Activated CD8-positive, alpha-beta memory T cell treated with anti-CD3 and anti-CD28 coated beads for 48 hours (primary cell): ENCODE measurements at places on chromosomes 1 and 21.

GRCh38 chr1:150225546-150225945 is 10.4 kb downstream of the ANP32E start:
- DNase-seq = no peak

- DNase-seq = no peak
Measured at GRCh38 chr1:184392779-184393522, 6.1 kb downstream of the C1orf21 start.

DNA sequence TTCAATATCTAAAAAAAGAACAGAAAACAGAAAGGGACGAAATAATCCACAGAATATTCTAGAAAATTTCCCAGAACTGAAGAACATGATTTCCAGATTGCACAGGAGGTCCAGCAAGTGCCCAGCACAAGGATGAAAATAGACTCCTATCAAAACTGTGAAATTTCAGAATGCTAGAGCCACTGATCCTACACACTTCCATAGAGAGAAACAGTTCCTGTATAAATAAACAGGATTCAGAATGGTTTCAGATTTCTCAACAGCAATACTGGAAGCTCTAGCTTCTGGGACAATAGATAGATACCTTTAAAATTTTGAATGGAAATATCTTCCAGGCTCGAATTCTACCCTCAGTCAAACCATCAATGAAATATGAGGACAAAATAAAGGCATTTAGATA is 4.6 kb downstream of the TARBP1 start:
- DNase-seq = no peak

DNA sequence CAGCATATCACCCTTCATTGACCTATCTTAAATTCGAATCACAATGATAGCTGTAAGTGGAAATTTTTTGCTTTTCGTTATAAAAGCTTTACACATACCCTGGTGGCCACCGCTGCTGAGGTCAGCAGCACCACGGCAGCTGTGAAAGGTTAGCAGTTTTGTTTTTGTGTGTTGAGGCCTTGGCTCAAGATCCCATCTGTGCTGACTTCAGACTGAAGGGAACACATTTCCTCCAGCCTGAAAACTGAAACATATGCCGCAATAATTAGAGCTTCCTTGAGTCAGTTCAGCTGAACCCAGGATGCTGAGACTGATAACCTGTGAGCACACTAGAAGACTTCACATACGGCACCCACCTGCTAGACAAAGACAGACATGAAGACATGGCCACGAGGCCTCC is 103.0 kb downstream of the SMYD3 start:
- no peak for DNase-seq
